Right cardiac atrium (tissue), 5 donors: ENCODE measurements at places on chromosomes 5 and 9. TPM values are rescaled to one million over a fixed set of nuclear protein-coding genes. Genes with fewer than 3 reads are reported as not detected.

The PALM2AKAP2 gene
- 82.5 TPM for total RNA-seq

The UBAC1 gene
- total RNA-seq = 86.6 TPM

The OMD gene
- 13.5 TPM for total RNA-seq

The ANKRD31 gene
- 0.14 TPM for total RNA-seq

The HMGCR gene
- 8.1 TPM for total RNA-seq

The PCDHA11 gene
- total RNA-seq = 0.12 TPM

GRCh38 chr5:22928821-22929482 is 75.8 kb upstream of the CDH12 start:
- no peak for DNase-seq

- no peak for DNase-seq
Measured at GRCh38 chr9:78606001-78606379, 309.1 kb downstream of the PSAT1 start.

DNA sequence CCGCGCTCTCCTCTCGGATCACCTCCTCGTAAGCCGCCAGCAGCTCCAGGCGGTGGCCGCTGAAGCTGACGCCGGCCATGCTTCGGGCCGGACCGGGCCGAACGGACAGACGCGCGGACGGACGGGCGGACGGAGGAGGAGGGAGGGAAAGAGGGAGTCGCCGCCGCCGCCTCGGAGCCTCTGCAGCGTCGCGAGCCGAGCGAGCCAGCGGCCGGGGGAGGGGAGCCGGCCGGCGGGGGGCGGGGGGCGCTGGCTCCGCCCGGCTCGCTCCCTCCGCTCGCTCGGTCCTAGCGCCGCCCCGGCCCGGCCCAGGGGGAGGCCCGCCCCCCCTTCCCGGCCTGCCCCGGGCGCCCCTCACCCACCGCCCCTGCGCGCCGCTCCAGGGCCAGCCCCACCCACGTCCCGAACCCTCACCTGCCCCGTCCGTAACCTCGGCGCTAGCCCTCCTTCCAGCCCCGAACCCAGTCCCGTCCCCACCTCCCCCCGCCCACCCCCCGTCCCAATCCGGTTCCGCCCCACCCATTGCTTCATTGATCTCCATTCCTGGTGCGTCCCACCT is at the start of gene DBN1:
Gene DBN1, minus strand, starts transcription at position 192 of the 559 bp plus-strand sequence. Its CDS starts 113 bp downstream, at position 79.
- peak; percentile 87 for DNase-seq

GRCh38 chr5:145981589-145982571 is 45.5 kb downstream of the SH3RF2 start:
- no peak for DNase-seq

DNA sequence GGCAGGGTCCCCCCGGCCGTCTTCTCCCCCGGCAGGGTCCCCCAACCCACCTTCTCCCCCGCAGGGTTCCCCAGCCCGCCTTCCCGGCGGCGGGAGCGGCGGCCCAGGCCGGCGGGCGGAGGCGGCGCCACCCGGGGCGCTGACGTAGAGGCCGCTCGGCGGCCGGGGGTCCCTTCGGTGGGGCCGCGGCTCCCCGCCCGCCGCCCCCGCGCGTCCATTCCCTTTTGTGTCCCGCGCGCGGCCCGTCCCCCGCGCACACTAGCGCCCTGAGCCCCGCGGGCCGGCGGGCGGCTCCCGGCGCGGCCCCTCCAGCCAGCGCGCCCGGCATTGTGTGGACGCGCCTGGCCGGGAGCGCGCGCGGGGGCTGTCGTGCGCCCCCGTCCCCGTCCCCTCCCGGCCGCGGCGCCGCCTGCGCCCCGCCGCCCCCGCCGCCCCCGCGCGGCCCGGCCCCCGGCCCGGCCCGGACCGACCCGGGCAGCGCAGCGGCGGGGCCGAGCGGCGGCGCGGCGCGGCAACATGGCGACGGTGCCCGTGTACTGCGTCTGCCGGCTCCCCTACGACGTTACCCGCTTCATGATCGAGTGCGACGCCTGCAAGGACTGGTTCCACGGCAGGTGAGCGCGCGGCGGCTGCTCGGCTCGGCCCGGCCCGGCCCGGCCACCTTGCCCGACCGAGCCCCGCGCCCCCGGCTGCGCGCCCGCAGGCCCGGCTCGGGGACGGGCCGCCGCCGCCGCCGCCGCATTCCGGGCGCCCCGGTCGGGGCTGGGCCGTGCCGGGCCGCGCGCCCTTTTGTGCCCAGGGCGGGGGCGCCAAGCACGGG is at the start of gene PHF2:
Gene PHF2, plus strand, starts transcription at position 327 of the 820 bp plus-strand sequence. Its CDS starts 190 bp downstream, at position 517.
- DNase-seq = no peak

DNA sequence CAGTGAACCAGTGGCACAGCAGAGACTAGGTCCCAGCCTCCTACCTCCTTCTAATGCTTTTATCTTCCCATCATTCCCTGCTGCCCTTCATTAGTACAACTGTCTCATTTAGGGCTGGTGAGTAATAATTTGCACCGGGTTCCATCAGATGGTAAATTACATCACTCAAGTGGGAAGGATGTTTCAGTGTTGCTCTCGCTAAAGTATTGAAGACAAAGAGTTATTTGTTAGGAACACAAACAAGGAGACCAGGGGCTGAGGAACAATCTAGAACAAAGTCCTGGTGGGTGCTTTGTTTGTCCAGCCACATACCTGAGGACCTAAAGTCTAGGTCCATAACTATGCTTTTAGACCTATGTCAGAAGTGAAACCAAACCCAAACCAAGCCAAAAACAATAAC is 52.4 kb downstream of the SEC61B start:
- DNase-seq = no peak
